GM23338 (cell line): ENCODE measurements at places on chromosomes 3 and 15. TPM values are rescaled to one million over a fixed set of nuclear protein-coding genes. Genes with fewer than 3 reads are reported as not detected.

DNA sequence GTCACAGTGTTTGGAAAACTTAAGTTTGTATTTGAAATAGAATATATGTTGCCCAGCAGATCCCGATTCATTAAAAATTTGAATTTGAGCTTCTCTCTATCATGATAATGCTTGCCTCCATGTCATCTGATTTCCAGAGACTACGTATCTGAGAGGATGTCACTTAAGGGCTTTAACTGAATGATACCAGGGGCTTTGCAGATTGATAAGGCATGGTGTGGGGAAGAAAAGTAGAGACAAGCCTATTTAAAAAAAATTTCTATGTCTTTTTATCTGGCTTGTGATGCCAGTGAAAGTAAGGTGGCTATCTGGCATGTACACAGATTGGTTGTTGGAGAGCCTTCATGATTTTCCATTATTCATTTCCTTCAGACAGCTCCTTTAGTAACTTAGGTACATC lies 72.7 kb downstream of the UBE2E2 start:
- H3K27ac ChIP-seq: no peak overlapping the region
- H3K27me3 ChIP-seq: no peaks in the 10 kb centered on the region
- DNase-seq: no peak
- H3K4me1 ChIP-seq: no peaks in the 10 kb centered on the region
- H3K4me3 ChIP-seq: no peak overlapping the region
- H3K36me3 ChIP-seq: no peaks in the 10 kb centered on the region

ISLR gene
- total RNA-seq: 1.6 TPM in 1 of 2 replicates, not detected in the other

GNAT1 gene
- total RNA-seq: not detected in 2 replicates

DNA sequence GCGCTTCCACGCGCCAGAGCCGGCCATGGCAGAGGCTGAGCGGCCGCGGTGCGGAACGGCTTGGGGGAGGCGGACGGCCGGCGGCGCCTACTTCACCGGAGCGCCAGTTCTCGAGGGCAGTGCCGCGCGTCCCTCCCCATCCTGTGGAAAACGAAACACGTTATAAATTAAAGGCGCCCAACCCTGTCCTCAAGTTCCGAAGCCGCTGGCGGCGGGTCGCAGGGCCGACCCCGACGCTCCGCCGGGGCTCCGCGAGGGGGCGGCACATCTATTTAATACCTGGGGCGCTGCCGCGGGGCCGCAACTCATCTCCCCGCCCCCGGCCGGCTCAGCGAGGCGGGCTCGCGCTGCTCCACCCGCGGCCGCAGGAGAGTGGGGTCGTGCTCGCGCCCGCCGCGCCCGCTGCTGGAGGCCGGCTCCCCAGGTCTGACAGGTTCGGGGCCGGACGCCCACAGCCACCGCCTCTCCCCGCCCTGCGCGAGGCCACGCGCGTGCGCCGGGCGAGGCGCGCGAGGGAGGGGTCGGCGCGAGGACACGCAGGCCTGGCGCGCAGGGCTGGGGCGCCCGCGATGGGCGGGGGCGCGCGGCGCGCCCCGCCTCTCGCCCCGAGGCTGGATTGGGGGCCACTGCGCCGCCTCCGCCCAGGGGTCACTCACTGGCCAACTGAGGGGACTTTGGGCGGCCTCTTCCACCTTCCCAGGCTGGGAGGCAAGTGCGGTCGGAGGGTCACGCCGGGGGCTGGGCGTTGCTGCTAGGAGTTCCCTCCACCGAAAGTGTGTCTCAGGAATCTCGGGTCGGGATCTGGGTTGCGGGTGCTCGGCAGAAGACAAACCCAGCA lies at the start of gene SLC30A4:
Gene SLC30A4, minus strand, starts transcription at position 428 of the 838 bp plus-strand sequence. Its CDS starts 401 bp downstream, at position 27.
- peaks cover 96% of the 10 kb centered on the region for H3K27me3 ChIP-seq
- DNase-seq: peak; percentile 65
- H3K27ac ChIP-seq: no peak within 1 kb of the TSS
- H3K4me3 ChIP-seq: peak within 1 kb of the TSS; percentile 71
- no peaks in the 10 kb centered on the region; the same call in 1 of the 2 replicates for H3K4me1 ChIP-seq

GRCh38 chr3:149523512-149524299 lies 49.2 kb downstream of the TM4SF4 start:
- no peak overlapping the region for H3K4me3 ChIP-seq
- H3K36me3 ChIP-seq: peaks cover 10% of the 10 kb centered on the region; the same call in 1 of the 2 replicates
- H3K27ac ChIP-seq: no peak overlapping the region
- no peak for DNase-seq

DNA sequence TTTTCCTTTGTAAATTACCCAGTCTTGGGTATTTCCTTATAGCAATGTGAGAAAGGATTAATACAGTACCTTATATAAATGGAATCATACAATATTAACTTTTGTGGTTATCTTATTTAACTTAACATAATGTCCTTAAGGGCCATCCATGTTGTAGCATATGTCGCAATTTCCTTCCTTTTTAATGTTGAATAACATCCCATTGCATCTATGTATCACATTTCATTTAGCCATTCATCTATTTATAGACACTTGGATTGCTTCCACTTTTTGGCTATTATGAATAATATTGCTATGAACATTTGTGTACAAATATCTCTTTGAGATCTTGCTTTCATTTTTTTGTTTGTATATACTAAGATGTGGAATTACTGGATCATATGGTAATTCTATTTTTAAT lies 342.2 kb downstream of the PDCD6IP start:
- H3K4me3 ChIP-seq: no peak overlapping the region
- no peaks in the 10 kb centered on the region for H3K36me3 ChIP-seq
- H3K4me1 ChIP-seq: 0 out of 2 replicates have a peak, but pooled peaks cover 3% of the 10 kb centered on the region
- no peak overlapping the region for H3K27ac ChIP-seq

GRCh38 chr15:29888646-29889045 lies 66.4 kb upstream of the TJP1 start:
- no peaks in the 10 kb centered on the region for H3K27me3 ChIP-seq
- H3K4me1 ChIP-seq: peaks cover 27% of the 10 kb centered on the region
- H3K4me3 ChIP-seq: no peak overlapping the region
- peak; percentile 62 for DNase-seq
- H3K27ac ChIP-seq: peak overlapping the region; percentile 15; the same call in 1 of the 2 replicates

DNA sequence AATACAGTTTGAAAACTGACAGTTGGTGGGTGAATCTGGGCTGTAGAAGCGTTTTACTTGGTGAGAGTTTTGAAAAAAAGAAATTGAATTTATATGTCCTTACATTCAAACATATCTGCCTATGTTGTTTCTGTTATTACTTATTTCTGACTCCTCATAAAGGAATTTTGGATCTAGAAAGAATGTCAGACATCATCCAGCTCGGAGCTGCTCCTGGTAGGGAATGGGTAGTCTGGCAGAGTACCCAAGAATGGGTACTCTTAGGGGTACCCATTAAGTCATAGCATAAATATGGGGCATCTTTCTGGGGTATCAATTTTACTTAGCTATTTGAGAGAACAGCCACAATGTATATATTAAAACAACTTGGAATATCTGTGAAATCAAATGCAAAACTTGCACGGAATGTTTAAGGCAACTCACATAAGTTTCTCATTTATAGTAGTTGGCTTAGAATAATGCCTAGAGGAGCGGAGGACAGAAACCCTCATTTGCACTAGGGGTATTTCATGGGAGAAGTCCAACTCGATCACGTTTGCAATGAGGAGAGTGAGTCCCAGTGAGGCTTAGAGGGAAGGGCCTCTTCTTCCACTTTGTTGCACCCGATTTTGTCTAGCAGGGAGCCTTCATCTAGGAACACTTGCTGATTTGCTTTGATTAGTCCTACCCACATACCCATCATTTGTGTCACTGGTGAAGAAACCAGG lies 2.4 kb upstream of the LARP6 start:
- DNase-seq: no peak
- no peak overlapping the region for H3K4me3 ChIP-seq
- H3K36me3 ChIP-seq: no peaks in the 10 kb centered on the region
- no peak overlapping the region for H3K27ac ChIP-seq

GRCh38 chr15:52331490-52332240 lies 36.1 kb upstream of the MYO5C start:
- DNase-seq: peak; percentile 33
- no peak overlapping the region for H3K27ac ChIP-seq
- H3K4me3 ChIP-seq: no peak overlapping the region
- peaks cover 3% of the 10 kb centered on the region; the same call in 1 of the 2 replicates for H3K4me1 ChIP-seq

- H3K27me3 ChIP-seq: no peaks in the 10 kb centered on the region
- H3K4me1 ChIP-seq: no peaks in the 10 kb centered on the region
- H3K4me3 ChIP-seq: no peak overlapping the region
- H3K36me3 ChIP-seq: no peaks in the 10 kb centered on the region
Measured at GRCh38 chr15:49848282-49848724, 227.5 kb downstream of the DTWD1 start.

- no peak overlapping the region for H3K4me3 ChIP-seq
- no peaks in the 10 kb centered on the region for H3K36me3 ChIP-seq
- peaks cover 43% of the 10 kb centered on the region for H3K4me1 ChIP-seq
- no peak for DNase-seq
- H3K27me3 ChIP-seq: no peaks in the 10 kb centered on the region
Measured at GRCh38 chr3:78799681-78800080, 968.1 kb downstream of the ROBO1 start.

DNA sequence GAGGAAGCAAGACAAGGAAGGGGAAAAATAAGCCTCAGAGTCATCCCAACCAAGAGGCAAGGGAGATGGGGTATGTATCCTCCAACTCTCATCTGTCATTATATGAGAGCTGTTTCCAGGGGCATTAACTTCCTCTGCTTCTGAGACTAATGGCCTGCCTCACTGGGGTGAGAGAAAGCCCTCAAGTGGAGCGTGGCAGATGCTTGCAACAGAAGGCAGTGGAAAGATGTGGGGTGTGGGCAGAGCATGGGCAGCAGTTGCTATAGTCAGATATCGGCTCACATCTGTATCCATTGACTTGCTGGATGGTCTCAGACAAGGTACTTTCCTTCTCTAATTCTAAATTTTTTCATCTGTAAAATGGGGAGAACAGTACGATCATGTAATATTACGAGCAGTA lies 81.7 kb upstream of the PLCL2 start:
- no peak overlapping the region for H3K27ac ChIP-seq
- no peaks in the 10 kb centered on the region for H3K27me3 ChIP-seq
- H3K36me3 ChIP-seq: no peaks in the 10 kb centered on the region
- no peak overlapping the region for H3K4me3 ChIP-seq
- peaks cover 13% of the 10 kb centered on the region for H3K4me1 ChIP-seq

IFT57 gene
- 27.3 and 28.6 TPM in 2 replicates for total RNA-seq

TYRO3 gene
- total RNA-seq: 56.4 and 61.0 TPM in 2 replicates

- H3K4me3 ChIP-seq: no peak overlapping the region
- no peak overlapping the region for H3K27ac ChIP-seq
- H3K27me3 ChIP-seq: no peaks in the 10 kb centered on the region
- H3K36me3 ChIP-seq: peaks cover 90% of the 10 kb centered on the region
- H3K4me1 ChIP-seq: no peaks in the 10 kb centered on the region
Measured at GRCh38 chr15:89615135-89615534, 39.9 kb downstream of the TICRR start.

GRCh38 chr3:16654976-16655375 lies 49.8 kb upstream of the DAZL start:
- DNase-seq: no peak
- H3K36me3 ChIP-seq: no peaks in the 10 kb centered on the region
- no peak overlapping the region for H3K4me3 ChIP-seq
- no peaks in the 10 kb centered on the region for H3K27me3 ChIP-seq
- H3K27ac ChIP-seq: no peak overlapping the region

DNA sequence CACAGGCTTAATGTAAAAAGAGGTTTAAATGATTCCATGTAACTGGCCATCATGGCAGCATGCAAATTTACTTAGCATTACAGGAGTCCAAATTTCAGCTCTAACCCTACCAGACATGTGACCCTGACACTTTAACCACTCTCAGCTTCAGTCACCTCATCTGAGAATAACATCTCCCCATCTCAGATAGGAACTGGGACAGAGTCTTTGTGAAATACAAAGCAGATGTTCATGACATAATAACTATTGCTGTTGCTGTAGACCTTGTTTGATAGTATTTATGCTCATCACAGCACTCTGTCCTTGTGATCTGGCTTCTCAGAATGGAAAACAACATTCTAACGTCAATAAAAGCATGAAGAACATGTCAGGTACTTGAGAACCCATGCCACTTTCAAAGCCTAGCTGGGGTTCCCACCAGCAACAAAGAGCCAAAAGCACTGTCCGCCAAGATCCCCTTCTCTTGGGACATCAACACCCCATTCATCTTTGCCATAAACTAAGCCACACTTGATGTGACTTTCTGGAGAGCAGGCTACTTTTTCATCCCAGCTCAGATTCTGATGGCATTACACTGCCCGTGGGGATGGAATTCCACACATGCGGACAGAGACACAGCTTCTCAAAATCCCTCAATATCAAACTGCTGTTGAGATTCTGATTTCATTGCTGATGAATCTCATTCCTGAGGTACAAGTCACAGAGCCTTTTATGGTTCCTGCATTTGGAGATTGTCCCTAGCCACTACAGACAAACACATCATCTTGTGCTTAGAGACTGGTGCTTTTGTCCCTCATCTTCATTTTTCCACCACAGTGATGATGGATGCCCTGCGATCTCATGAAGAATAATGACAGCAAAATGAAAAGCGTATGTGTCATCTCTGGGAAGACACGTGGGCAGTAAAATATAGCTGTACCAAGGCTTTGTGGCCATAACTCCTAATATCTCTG lies 202.7 kb downstream of the TNIK start:
- no peaks in the 10 kb centered on the region for H3K27me3 ChIP-seq
- no peak overlapping the region for H3K27ac ChIP-seq
- H3K4me1 ChIP-seq: peaks cover 8% of the 10 kb centered on the region; the same call in 1 of the 2 replicates
- H3K4me3 ChIP-seq: no peak overlapping the region
- H3K36me3 ChIP-seq: no peaks in the 10 kb centered on the region

GOLGA6L26 gene
- not detected in 2 replicates for total RNA-seq

GRCh38 chr15:93205413-93205812 lies 116.4 kb upstream of the RGMA start:
- H3K27ac ChIP-seq: no peak overlapping the region
- no peaks in the 10 kb centered on the region for H3K4me1 ChIP-seq
- no peak overlapping the region for H3K4me3 ChIP-seq
- DNase-seq: no peak
- H3K36me3 ChIP-seq: no peaks in the 10 kb centered on the region
